ENCODE measurements at places on chromosomes 6 and 20.

DNA sequence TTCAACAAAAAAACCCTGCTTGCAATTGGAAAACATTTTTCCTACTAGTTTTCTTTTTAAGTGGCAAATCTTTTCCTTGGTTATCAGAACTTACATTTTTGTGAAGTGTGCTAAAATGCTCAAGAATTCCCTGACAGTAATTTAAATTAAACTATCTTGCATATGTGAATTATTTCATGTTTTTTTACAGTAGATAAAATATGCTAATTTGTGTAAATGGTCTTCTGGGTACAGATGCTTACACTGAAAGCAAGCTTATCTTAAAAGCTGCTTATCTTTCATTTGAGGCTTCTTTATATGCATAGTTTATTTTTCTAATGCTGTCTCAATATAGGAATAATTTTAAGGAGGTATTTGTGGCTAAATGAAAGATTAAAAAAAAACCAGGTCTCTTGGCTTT is 403.0 kb upstream of the FLRT3 start:
- DNase-seq: no peak

DNA sequence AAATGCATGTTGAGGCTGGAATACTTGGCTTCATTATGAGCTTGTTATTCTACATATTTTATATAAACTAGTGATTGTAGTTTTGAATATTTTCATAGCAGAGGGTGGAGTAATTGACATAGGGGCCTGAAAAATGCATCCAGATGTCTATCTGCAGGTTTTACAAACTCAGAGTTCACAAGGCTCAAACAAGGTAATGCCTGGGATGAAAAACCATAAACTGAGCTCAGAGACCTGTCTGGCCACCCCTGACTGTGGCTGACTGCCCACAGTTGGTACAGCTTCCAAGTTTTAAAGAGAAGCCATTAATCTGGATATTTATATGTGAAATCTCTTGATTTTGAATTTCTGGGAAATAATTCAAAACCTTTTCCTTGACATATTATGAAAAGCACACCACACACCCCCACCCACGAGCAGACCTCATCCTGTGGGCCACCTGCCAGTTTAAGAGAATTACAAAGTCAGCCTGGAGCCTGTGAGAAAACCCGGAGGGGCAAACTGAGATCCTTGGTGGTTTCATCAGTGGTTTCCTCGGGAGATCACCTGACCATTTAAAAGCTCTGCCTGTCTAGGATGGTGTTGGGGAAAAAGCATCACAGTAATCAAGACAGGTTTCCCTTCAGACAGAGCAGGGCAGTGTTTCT is 230.1 kb downstream of the SAMD5 start:
- DNase-seq: peak; percentile 4

- DNase-seq: no peak
Measured at GRCh38 chr6:129499843-129500219, 210.1 kb downstream of the ARHGAP18 start.

DNA sequence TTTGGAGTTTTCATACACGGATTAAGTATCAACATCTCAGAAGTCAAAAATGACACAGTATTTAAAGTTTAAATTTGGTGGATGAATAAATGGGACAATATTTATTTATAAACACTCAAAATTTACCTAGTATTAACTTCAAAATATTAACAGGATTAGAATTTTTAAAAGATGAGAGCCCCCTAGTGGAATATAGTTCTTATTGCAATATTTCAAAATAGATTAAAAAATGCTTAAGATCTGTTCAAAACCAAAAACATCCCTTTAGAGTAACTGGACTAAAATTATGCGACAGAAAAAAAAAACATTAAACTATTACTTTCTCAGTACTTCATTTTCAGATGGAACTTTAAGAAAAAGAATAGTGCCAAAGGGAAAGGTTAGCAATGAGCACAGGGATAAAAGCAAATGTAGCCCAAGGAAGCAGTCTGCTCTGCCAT is 56.6 kb downstream of the SNX14 start:
- DNase-seq: peak; percentile 45

GRCh38 chr6:14638435-14638905 is 520.9 kb downstream of the CD83 start:
- peak; percentile 43 for DNase-seq

DNA sequence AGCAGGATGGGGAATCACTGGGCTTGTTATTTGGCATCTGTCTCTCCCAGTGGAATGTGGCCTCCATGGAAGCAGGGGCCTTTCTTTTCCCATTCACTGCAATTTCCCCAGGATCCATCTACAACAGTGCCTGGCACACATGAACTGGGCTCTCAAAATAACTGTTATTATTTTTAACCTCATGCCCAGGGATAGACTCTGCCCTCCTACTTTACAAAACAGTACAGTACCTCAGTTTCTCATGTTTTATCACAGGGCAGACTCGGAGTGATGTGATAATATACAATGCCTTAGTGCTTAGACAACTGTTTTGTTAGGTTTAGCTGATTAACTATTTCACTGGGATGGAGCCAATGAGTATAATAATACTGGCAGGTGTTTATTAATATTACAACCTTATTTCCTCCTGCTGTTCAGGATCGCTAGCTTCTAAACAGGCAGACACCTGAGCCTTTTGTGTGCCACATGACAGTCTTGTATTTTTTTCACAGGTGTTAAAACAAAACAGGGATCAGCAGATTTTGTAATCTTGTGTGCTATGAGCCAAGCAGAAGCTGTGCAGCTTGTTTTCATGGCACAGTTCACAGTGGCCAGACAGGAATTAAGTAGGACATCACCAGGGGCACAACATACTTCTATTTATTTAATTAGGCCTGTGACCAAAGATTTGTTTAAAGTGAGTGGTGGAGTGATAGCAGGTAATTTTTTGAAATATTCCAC is 157.7 kb upstream of the EYA4 start:
- no peak for DNase-seq

DNA sequence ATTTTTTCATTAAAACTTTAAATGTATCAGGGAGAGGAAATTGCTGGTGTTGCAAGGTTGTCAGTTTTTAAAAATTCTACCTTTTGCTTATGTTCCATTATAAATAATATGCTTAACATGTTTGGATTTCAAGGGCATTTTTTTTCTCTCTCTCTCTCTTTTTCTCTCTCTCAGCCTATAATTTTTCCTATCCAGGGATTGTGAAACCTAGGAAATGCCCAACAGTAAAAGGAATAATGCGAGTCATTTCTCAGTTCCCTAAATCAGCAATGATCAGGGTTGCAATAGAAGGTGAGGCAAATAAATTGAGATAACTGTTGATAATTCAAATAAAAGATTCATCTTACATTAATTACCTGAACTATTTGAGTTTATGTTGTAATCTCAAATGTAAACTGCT is 53.2 kb upstream of the IFNGR1 start:
- no peak for DNase-seq

DNA sequence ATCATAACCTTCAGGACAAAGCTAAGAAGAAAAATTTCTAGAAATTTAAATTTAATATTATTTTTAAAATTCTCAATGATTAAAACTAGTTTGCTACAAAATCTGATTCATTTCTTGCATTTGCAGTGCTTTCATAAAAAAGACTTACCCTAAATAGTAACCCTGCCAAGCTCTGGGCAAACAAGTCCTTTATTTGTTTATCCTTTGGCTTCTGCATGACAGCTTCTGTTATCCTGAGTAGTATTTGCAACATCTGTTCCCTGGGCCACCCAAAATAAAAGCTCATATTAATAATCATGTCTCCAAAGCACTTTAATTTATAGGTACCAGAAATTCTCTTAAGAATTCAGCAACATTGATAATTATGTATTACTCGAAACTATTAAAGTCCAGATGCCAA is 101.3 kb downstream of the RALGAPA2 start:
- DNase-seq: no peak

DNA sequence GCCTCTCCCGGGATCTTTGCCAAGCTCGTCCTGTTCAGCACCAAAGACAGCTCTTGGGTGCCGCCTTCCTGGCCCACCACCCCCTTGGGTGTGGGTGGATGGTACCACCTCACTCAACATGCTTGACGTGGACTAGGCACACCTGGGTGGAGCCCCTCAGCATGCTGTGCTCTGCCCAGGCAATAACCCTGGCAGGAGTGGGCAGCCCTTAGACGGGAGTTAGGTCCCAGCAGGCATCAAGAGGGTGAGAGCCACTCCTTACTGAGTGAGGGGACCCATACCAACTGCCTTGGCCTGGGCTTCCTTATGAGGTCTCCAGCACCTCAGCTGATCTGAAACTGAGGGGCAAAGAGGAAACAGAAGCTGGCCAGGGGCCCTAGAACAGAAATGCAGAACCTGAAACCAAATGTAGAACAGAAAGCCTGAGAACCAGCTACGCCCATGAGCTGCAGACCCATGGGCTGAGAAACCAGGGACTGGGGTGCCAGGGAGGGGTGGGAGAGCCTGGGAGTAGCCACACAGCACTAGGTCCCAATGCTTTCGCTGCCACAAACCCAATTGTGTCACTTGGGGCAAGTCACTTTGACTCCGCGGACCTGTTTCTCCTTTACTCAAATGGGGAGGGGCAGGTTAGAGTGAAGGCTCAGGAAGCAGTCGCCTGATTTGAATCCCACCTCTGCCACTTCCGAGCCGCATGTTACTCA is 2.0 kb downstream of the FGD2 start:
- DNase-seq: peak; percentile 53

DNA sequence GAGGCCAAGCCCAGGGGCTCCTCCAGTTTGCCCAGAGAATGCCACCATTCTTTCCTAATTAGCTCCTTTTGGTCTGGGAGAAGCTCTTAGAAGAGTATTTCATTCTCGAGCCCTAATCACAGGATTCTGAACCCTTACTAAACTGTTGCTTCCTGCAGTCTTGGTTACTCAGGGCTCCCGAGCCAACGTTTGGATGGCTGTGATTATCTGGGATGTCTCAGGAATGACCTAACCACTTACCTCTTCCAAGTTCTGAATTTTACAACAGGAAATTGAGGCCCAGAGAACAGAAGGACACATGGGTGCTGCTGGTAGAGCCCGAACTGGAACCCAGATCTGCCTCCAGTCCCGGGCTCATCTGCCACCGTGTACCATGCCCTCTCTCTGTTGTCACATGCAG is 22.2 kb upstream of the PNPLA1 start:
- DNase-seq: no peak

DNA sequence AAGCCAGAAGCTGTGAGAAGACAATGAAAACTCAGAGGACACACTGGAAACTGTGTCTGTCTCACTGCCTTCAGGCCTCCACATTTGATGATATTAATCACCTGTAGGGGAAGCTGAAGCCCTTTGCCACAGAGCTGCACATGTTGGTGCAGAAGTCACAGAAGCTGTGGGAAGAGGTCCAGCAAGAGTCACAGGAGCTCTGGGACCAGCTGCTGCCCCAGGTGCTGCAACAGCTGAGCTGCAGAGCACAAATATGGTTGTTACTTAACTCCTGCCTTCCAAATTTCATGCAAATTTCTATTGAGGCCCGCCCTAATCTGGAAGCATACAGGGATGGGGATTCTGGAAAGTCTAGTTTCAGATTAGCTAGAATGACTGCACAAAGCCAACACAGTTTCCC is 169.3 kb downstream of the OGFRL1 start:
- no peak for DNase-seq

GRCh38 chr20:44583157-44583556 is 778 bp downstream of the PKIG start:
- no peak for DNase-seq
